ENCODE measurements at places on chromosomes 5 and 9.

DNA sequence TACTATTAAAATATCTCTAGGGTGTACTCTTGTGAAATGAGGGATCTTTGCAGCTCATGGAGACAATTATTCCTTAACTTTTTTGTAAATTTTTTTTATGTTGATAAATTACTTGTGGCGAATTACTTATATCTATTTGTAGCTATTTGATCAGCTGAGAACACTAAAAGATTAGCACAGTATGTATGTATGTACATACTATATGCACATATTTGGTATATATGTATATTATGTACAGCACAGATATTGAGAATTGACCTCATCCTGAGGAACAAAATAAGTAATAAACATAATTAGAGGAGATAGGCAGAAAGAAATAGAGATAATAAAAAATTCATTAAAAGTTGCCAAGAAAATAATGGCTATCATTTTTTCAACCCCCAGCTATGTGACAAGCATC lies 11.8 kb downstream of the CDKN2A start:
- no peak for DNase-seq

DNA sequence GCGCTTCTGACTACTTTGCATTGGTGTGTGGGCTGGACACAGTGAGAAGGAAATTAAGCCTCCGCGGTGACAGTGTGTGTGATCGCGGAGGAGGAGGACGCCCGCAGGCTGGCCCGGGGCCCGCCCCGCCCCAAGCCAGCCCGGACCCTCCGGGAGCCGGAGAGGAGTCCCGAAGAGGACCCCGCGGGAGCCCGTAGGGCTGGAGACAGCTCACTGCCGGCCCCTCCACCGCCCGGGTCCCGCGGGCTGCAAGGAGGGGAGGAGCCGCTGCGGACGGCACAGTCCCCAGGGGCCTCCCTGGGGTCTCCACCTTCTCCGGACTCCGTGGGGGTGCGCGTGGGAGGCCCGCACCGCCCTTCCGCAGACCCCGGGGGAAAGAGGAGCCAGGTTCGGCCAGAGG lies 146.4 kb upstream of the ERCC6L2 start:
- no peak for DNase-seq

DNA sequence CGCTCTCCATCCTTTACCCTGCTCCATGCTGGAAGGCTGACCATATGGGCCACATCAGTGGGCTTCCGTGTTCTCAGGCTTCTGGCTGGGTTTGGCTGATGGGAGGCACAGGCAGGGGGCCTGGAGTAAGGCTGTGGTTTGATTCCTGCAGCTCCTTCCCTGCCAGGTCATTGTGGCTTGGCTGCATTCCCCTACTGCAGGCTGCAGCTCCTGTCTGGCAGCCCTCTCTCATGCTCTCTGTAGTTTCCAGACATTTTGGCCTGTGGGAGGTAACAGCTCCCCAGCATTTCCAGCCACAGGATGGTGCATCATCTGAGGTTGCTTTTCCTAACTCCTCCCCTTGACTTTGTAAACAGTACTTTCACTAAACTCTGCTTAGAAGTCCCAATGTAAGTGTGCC lies 102.0 kb upstream of the PTPN3 start:
- DNase-seq: peak; percentile 33

DNA sequence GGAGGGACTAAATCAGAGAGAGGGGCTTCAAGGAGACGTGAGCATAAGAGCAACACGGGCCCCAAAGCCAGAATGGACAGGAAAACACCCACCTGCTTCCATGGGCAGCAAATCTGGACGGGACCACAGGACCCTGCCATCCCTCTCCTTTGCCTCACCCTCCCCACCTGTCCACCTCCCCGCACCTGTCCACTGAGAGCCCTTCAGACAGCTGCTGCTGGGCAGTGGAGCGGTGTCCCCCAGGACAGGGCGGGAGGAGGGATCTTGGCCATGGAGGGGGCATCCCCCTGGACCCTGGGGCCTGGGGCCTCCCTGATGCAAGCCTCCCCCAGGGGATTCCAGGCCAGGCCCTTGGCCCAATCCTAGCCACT lies 2.6 kb downstream of the CCDC183 start:
- DNase-seq: no peak

DNA sequence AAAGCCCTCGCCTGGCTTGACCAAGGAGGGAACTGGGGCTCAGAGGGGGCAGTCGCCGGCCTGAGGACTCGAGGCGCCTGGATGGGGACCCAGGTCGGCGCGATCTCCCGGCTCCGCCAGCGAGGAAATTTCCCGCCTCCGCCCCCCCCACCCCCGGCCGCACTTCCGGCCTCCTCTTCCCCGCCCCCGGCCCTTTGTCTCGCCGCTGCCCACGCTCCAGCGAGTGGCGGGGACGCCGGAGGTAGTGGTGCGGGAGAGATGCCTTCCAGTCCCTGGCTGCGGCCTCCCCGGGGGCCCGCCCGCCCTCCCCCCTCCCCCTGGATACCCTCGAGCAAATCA lies 448 bp upstream of the GPRIN1 start:
- DNase-seq: no peak

- no peak for DNase-seq
Measured at GRCh38 chr5:170145462-170145861, 39.8 kb downstream of the FOXI1 start.

DNA sequence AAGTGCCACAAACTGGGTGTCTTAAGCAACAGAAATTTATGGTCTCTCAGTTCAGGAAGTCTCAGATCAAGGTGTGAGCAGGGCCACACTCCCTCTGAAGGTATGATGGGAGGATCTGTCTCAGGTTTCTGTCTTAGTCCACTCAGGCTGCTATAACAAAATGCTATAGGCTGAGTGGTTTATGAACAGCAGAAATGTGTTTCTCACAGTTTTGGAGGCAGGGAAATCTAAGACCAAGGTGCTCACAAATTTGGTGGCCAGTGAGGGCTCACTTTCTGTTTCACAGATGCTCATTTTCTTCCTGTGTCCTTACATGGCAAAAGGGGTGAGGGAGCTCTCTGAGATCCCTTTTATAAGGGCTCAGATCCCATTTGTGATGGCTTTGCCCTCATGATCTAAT lies 281.4 kb downstream of the CWC27 start:
- no peak for DNase-seq

GRCh38 chr5:1466631-1467265 lies 21.5 kb upstream of the SLC6A3 start:
- DNase-seq: no peak
